Activated CD4-positive, alpha-beta T cell treated with anti-CD3 and anti-CD28 coated beads, Interleukin-2, Interleukin-6, amounts not matched to agents 100 ng/mL and 50 ng/mL, durations not matched to agents 16 hours and 8 hours (primary cell): ENCODE measurements at places on chromosomes 4 and X.

GRCh38 chr4:116358633-116359222 lies 726.6 kb downstream of the TRAM1L1 start:
- peak; percentile 68 for DNase-seq

GRCh38 chrX:136635235-136635634 lies 12.7 kb upstream of the CD40LG start:
- DNase-seq: peak; percentile 80

DNA sequence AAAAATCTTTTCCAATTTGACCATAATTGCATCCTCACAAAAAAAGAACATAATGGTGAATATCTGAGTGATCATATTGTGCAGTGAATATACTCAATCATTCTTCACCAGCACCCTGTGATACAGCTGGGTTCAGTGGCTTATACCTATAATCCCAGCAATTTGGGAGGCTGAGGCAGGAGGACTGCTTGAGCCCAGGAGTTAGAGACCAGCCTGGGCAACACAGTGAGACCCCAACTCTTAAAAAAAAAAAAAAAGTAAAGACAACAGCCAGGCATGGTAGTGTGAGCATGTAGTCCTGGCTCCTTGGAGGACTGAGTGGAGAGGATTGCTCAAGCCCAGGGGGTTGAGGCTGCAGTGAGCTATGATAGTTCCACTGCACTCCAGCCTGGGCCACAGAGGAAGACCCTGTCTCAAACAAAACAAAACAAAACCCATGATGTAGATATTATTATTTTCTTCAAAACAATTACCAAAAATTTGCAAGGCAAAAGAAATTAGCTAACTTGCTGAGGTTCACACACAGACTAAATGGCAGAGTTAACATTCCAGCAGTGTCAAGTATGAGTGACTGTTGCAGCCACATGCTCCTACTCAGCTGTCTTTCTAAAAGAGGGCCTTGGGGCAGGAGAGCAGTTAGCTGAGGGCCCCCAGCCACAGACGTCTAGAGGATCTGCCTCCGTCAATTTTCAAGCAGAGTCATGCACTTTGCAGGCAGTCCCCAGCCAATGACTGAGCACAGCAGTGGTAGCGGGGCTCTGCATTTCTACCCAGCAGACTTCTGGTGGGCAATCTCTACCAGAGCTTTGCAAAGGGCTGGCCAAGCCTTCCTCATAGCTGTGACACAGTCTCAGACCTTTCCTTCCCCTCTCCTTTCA lies 33.4 kb downstream of the ADGRA3 start:
- no peak for DNase-seq

- DNase-seq: no peak
Measured at GRCh38 chrX:115259238-115259875, 25.5 kb upstream of the LRCH2 start.

DNA sequence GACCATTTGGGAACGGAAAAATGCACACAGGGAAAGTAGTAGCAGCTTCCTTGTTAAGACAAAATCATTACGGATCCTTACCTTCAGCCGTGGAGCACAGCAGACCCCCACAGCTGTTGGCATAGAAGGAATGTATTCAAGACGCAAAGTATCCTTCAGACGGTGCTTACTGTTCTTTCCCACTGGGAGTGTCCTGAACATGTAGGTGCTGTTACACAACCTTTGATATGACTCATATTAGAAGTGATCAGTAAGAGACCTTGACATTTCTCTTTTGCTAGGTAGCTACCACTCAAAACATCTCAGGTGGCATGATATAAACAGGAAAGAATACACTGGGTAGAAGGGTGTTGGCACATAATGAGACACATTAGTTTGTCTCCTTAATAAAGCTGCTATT lies 154.0 kb upstream of the FMR1 start:
- DNase-seq: no peak

- DNase-seq: no peak
Measured at GRCh38 chr4:48367016-48367415, 25.7 kb downstream of the SLAIN2 start.

DNA sequence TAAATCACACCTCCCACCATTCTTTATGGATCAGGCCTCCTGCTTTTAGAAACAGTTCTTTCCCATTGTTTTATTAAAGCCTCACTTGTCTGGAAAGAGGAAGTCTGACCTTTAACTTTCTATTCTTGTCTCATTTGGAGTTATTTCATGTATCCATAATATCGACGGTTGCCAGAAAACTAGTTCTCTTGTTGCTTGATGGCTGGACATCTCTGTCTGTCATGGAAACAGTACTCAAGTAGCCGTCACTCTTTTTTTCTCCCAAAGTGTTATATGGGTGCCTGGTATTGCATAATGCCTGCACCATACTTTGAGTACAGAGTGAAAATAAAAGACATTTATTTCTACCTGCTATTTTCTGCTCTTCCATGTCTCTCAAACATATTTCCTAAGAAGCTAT lies 61.4 kb downstream of the PHEX start:
- DNase-seq: no peak

GRCh38 chrX:24494647-24495075 lies 29.6 kb downstream of the PDK3 start:
- DNase-seq: no peak

DNA sequence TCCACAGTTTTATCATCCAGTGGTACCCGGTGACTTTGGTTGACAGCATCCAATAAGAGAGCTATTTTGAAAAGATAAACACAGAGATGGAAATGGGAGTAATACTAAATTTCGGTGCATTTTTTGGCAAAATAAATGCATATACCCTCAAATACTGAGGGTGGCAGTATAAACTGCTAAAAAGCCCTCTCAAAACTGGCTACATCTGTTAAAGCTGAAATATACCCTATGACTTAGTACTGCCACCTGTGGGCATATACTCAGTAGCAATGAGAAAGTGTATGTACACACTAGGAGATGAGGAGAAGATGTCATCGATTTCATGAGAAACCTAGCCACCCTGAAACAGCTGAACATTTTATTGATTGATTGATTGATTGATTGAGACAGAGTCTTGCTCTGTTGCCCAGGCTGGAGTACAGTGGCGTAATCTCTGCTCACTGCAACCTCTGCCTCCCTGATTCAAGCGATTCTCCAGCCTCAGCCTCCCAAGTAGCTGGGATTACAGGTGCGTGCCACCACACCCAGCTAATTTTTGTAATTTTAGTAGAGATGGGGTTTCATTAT lies 12.2 kb upstream of the TMEM128 start:
- peak; percentile 59 for DNase-seq

DNA sequence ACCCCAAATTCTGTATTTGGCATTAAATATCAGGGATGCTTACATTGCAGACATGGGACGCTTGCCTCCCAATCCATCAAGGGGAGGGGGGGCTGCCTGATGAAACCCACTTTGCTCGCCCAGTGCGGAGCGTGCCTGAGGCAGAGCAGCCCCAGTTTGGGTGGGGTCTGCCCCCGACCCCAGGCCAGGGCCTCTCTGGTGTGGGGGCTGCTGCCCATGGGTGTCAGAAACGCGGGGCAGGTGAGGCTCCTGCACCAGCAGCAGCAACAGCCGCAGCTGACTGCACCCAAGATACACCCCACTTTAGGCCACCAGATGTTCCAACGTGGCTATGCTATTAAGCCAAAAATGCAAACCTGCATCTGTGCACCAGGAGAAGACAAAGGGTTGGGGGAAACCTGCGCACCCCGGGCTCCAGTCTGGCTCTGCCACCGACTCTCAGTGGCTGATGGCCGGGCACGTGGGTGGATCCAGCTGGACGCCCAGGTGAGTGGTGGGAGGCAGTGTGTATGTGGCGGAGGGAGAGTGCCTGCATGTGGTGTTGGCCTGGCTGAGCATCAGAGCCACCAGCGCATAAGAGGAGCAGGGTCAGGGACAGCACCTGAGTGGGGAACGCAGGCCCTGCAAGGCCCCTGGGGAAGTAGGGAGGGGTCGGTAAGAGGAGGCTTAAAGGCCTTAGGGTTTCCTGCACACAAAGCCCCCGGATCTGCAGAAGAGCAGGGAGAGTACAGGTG lies 86.2 kb downstream of the ABLIM2 start:
- no peak for DNase-seq

- DNase-seq: no peak
Measured at GRCh38 chr4:120703908-120704307, 218.6 kb downstream of the PRDM5 start.

- DNase-seq: no peak
Measured at GRCh38 chrX:153791104-153791852, 2.9 kb downstream of the IDH3G start.

GRCh38 chr4:8332891-8333331 lies 63.4 kb downstream of the HTRA3 start:
- no peak for DNase-seq

DNA sequence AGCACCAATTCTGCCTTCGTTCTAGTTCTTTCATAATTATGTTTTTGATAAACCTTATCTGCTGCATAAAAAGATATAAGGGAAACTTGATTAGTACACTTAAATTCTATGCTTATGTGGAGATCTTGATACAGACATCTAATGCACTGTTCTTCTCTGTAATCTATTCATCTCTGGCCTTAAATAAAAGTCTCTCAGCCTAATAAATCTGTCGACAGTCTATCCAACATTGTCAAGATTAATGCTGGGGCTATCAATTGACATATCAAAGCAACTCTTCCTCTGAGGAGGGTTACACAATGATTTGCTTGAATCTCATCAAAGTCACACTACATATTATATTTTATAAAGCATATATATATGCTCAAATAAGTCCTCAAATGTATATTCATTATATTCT lies 545.5 kb downstream of the SPOCK3 start:
- DNase-seq: no peak

DNA sequence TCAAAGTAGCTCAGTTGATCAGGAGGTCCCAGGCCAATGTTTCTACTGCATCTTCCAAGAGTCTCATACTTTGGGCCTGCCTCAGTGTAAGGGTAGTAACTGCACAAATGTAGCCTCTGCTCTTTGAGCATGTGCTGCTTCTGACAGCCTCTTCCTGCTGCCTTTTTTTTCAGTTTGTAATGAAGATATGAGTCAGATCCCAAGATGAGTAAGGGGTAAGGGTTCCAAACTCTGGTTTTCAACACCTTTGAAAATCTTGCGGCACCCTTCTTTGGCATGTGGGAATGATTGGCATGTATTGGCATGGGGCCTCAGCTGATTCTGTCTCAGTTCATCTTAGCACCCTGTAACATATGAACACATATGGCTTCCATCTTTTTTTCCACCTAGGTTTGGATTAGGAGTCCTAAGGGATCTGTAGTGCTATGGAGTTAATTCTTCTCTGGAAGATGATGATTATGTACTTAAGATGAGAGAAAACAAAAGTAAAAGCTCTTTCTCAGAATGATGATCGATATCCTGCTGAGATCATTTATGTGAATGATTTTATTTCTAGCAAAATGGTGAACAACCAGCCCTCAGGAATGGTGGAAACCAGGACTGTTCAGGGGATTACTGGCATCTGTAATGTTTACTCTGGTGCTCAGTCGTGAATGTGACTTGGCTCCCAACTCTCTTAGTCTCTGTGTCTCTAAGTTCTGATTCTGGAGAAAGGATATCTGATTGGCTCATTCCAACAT lies 118.7 kb upstream of the PRPS2 start:
- peak; percentile 66 for DNase-seq

DNA sequence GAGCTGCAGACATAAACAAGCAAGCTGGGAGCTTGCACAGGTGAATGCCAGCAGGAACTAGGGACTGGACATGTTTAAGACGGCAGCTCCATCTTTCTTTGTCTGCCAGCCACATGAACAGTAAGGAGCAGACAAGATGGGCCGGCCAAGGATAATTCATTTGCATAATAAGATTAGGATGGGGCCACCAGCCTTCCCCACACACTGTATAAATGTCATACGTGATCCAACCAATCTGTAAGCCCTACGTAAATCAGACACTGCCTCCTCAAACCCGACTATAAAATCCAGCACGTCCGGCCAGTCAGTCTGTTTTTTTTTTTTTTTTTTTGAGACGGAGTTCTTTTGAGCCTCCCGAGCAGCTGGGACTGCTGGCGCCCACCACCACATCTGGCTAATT lies 75.6 kb upstream of the BOD1L1 start:
- no peak for DNase-seq

DNA sequence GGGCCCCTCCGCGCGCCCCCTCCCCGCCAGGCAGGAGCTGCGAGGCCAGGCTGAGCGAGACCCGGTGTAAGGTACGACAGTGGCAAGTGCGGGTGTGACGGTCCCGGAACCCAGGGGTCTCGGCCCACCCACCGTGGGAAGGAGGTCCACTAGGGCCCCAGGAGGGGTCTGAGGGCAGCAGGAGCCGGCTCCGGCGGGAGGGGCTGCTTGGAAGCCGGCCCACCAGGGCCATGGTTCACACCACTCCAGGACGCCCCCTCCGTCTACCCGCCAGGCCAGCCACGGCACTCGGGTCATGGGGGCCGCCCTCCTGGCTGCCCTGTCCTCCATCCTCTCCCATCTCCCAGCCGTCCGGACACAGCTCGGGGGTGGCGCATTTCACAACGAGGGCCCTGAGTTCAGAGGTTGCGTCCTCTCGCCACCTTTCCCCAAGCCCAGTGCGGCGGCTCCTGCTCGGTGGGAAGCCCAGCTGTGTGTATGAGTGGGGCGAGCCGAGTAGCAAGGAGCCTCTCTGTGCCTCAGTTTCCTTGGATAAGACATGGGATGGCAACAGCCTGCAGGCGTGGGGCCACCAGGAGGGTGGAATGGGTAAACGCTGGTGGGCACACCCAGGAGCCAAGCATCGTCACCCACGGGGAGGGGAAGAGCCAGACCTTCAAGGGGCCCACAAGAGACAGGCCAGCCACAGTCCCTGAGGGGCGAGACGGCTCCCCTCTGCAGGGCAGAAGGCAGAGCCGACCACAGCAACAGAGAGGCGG lies 81.3 kb downstream of the FAM53A start:
- DNase-seq: no peak
